Stimulated activated CD8-positive, alpha-beta memory T cell treated with anti-CD3 and anti-CD28 coated beads, Interleukin-12 subunit alpha, Interleukin-12 subunit beta, amount 100 ng/mL, for 4 hours (primary cell): ENCODE measurements at places on chromosomes 6 and 20.

- DNase-seq = no peak
These were observed 17.9 kb upstream of the ARMC12 start for GRCh38 chr6:35718911-35719381.

DNA sequence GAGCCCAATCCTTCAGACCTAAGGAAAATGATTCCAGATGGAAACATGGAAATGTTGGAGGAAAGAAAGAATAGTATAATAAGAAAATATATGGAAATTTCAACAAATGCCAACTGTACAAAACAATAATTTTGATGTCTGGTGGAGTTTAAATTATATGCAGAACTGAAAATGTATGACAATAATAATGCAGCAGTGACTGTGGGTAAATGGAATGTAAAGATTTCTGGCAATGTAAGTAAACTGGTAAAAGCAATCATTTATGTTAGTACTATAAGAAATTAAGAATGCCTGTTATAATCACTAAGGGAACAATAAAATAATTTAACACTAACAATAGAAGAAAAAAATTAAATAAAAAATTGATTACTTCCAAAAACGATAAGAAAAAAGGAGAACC lies 89.0 kb downstream of the EDN1 start:
- DNase-seq = no peak

DNA sequence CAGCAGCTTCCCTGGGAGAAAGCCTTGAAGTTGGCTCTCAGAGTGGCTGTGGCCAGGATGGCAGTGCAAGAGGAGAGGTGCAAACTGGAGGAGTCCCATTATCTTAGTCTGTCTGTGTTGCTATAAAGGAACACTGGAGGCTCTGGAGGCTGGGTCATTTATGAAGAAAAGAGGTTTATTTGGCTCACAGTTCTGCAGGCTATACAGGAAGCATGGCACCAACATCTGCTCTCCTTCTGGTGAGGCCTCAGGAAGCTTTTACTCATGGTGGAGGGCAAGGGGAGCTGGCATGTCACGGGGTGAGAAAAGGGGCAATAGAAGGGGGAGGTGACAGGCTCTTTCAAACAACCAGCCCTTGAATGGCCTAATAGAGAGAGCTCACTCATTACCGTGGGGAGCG lies 47.1 kb downstream of the PSMG4 start:
- DNase-seq = no peak

DNA sequence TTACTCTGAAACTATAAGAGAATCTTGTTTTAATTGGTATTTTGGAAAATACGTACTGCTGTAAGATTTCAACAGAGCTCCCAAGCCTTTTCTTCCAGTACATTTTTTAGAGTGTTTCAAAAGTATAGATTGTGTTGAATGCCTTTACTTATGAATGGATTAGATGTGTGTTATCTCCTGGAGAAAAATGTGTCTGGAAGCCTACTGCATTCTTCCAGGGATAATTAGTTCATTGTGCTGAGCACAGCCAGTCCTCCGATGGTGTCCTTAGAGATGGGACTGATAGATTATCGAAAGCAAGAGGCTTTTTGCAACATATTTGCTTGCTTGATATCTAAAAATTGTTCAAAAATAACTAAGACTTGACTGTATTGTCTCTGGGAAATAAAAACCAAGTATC lies 114.2 kb downstream of the PLEKHG1 start:
- no peak for DNase-seq

DNA sequence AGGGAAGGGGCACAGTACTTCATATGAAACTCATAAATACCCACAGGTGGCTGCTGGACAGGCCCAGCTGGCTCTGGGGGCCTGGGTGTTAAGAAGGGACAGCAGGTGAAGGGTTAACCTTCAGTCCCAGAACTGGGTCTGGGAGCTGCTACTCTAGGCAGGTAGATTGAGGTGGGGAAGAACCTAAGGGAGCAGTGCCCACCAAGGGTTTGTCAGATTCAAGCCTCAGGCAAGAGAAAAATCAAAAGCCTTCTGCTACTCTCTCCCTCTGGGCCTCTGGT lies 5.6 kb downstream of the RPL10A start:
- no peak for DNase-seq

GRCh38 chr20:58629215-58629580 lies 21.9 kb upstream of the STX16 start:
- DNase-seq = no peak

DNA sequence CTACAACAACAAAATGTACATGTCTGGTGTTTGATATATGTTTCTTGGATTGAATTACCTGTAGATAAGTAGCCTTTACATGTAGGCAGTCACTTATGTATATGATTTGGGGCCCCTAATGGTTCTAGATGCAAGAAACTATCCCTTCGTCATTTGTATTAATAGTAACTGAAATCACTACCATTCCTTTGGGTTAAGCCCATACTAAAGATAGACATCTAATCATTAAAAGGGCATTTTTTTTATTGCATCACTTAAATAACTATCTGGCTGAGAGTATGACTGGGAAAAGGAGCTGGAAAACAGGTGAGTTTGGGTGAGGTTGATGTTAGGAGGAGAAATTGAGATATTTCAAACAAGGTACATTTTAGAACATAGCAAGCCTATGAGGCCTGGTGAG lies 213.5 kb upstream of the PLN start:
- no peak for DNase-seq

- no peak for DNase-seq
These were observed 149.6 kb downstream of the CDH26 start for GRCh38 chr20:60107621-60108390.

DNA sequence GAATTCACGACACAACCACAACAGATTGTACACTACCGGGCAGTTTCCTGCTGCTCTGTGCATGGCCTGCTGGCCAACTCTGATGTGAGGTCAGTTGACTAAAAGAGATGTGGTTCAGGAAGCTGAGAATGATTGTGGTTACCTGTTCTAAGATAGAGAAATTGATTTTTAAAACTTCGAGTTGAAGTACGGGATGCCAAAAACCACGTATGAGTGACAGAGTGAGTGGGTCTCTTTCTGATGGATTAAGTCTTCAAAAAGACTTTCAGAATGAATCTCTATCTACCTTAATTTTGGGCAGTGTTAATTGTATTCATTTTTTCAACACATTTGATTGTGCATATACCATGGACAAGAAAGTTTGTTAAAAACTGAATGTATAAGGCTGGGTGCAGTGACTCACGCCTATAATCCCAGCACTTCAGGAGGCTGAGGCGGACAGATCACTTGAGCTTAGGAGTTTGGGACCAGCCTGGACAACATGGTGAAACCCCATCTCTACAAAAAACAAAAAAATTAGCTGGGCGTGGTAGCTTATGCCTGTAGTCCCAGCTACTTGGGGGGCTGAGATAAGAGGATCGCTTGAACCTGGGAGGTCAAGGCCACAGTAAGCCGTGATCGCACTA lies 121.2 kb downstream of the SGK1 start:
- DNase-seq = no peak

DNA sequence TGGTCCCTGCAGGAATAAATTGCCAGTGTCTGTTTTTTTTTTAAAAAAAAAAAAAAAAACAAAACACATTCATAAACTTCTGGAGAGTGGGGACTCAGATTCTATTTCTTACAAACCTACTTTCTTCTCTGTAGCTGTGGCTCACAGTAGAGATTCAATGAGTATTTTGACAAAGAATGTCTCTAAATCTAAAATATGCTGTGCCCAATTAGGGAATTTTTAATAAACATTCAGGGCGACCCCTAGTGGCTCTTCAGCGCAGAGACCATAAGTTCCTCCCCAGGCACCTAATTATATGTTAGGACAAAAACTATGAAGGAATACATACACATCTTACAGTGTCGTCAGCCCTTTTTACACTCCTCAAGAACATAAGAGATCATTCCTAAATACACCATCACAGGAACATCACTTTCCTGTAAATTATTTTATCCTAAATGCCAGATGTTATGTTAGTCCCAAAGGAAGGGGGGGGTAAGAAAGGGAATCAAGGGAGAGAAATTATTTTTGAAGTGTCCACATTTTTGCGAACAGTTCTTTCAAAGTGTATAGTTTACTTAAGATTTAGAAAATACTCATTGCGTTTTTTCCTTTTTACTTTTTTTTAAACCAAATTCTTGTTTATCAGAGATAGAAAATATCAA lies 21.8 kb upstream of the NAA20 start:
- DNase-seq = no peak

DNA sequence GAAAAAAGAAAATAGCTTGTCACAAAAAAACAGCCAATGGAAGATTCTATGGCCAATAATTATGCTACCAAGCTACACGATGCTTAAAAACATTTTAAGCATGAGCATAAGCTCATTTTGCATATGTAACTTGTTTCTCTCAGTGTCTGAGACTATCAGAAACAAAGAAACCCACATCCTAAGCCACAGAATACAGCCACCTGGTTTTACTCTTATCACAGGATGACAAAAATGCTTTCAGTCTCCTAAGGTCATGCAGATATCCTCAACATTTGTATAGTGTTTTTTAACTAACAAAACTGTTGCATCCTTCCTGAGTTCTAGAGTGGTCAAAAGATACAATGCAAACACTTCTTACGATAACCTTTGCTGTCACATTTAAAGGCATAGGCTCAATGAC lies 172.1 kb upstream of the RUNX2 start:
- no peak for DNase-seq

- DNase-seq = no peak
These were observed 394.8 kb downstream of the SAMD5 start for GRCh38 chr6:147903321-147903720.

GRCh38 chr20:17762243-17762872 lies 62.6 kb downstream of the BANF2 start:
- no peak for DNase-seq

GRCh38 chr6:36757206-36757605 lies 59.6 kb downstream of the RAB44 start:
- DNase-seq = no peak

- no peak for DNase-seq
These were observed 482.9 kb downstream of the GRIK2 start for GRCh38 chr6:101876431-101876830.

DNA sequence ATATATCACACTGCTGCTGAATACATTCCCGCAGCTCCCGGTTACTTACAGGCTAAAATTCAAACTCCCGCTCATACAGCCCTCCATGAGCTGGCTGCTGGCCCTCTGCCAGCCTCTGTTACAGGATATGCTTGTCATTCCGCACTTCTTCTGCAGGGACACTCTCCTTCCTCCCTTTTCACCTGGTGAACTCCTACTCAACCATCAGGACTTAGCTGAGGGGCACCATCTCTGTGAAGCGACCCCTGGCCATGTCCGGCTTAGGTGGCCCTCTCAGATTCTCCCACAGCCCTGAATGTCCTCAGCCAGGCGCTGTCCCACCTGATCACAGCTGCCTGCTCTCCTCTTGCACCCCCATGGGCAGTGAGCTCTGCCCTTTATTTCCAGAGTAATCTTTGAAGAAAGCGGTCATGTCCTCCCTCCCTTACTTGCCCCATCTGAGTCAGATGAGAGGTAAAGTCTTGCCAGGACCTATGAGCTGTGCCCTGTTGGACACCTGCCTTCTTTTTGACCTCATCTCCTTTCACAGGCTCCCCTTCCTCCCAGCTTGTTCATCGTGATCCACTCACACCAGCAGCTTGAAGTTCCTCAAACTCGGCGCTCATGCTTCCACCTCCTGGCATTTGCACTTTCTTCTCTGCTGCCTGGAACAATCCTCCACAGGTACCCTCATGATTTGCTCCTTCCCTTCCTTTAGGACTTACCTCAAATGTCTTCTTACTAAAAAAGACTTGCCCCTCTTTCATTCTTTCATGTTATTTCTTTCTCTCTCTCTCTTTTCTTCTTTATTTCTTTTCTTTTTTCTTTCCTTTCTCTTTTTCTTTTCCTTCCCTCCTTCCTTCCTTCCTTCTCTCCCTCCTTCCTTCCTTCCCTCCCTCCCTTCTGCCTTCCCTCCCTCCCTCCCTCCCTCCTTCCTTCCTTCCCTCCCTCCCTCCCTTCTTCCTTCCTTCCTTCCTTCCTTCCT lies 5.6 kb downstream of the CYP24A1 start:
- DNase-seq = no peak

DNA sequence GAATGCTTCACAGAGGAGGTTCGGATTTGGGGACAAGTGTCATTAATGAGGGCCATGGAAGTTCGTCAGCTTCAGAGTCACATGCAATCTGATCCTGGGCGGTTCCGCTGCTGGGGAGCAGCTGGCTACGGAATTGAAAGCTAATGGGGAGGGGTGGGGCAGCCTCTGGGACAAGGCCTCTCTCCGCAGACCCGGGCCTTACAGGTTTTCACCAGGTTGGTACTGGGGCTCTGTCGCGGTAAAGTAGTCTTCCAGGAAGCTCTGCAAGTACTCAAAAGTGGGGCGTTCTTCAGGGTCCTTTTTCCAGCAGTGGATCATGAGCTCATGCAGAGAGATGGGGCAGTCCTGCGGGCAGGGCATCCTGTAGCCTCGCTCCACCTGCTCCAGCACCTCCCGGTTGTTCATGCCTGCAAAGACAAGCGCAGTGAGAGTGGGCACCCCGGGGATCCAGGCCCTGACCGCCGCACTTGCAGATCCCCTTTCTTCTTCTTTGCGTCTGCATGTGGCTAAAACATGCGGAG lies 55.9 kb upstream of the TRAF3IP2 start:
- DNase-seq = no peak

DNA sequence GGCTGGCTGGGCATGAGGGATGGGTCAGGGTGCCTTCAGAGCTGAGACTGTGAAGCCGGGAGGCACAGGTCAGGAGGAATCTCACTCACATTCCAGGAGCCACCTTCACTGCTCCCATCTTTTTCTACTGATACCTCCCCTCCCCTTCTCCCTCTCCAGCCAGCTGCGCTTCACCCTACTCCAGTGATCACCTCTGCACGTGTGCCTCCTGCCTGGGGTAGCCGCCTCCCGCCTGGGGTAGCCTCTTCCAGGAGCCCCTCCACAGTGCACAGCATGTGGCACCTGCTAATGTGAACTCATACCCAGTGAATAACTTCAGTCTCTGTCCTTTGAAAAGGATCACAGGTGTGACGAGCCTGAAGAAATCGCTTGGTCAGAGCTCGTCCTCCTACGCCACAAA lies 232.6 kb downstream of the TMEM242 start:
- no peak for DNase-seq

- no peak for DNase-seq
These were observed 9.1 kb upstream of the NOL4L start for GRCh38 chr20:32594204-32594603.

DNA sequence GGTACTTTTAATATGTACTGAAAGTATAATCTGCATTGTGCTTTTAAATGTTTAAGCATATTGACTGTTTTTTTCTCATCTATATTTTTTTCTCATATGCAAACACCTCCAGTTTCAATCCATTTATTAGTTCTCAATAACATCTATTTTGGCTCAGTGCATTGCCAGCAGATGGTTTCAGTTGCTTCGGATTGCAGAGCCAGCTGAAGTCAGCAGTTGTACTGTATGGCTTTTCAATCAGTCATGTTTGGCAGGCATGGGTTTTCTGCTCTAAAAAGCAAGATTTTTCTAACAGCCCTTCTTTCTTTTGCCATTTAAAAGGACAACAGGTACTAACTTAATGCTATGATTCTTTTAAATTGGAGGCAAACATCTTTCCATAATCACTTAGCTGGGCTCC lies 121.2 kb downstream of the CD109 start:
- no peak for DNase-seq

GRCh38 chr6:168012431-168013249 lies 15.2 kb downstream of the KIF25 start:
- no peak for DNase-seq
